K562 (cell line): ENCODE measurements at places on chromosomes 1 and 21. TPM values are rescaled to one million over a fixed set of nuclear protein-coding genes. Genes with fewer than 3 reads are reported as not detected.

DNA sequence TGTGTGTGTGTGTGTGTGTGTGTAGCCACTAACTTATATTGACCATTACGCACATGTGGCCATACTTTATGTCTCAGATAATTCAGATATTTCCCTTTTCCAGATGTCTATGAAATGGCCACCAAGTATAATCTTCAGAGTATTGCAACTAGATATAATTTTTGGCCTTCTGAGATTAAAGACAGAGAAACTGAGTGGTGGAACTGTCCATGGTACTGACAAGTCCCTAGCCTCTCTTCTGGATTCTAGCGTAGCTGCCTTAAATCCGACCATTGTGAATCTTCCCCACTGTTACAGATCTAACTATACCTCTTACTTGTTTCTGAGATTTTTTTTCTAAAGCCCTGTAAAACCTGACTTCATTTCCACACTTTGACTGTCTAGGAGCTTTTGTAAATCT is 100.0 kb upstream of the SERTAD4 start:
- peak; percentile 32 for DNase-seq
- no peaks in the 10 kb centered on the region for H3K4me1 ChIP-seq
- H3K4me3 ChIP-seq, result no peak overlapping the region
- H3K27ac ChIP-seq, result no peak overlapping the region
- no peaks in the 10 kb centered on the region for H3K27me3 ChIP-seq
- H3K36me3 ChIP-seq, result no peaks in the 10 kb centered on the region

DNA sequence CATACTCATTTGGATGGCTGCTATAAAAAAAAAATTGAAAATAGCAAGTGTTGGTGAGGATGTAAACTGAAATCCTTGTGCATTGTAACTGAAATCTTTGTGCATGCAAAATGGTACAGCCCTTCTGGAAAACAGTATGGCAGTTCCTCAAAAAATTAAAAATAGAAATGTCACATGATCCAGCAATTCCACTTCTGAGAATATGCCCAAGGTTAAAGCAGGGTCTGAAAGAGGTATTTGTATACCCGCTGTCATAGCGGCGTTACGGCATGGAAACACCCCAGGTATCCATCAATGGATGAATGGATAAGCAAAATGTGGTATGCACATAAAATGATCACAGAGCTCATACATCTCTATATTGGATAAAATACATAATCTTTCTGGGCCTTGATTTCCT is 116.7 kb downstream of the RUSC1 start:
- no peak overlapping the region for H3K27ac ChIP-seq
- peaks cover 9% of the 10 kb centered on the region for H3K4me1 ChIP-seq
- H3K36me3 ChIP-seq, result peaks cover 36% of the 10 kb centered on the region

DNA sequence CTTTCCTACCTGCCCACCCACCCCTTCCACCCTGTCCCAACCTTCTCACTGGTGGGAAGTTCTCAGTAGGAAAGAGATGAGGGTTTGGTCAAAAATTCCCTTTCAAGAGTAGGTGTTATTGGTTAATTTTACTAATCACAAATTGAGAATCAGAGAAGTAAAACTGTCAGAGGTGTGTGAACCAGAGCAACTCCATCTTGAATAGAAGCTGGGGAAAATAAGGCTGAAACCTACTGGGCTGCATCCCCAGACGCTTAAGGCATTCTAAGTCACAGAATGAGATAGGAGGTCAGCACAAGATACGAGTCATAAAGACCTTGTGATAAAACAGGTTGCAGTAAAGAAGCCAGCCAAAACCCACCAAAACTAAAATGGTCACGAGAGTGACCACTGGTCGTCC is 11.5 kb downstream of the PLA2G2D start:
- no peak overlapping the region for H3K4me3 ChIP-seq
- no peaks in the 10 kb centered on the region for H3K4me1 ChIP-seq
- DNase-seq, result no peak
- no peak overlapping the region for H3K27ac ChIP-seq

DNA sequence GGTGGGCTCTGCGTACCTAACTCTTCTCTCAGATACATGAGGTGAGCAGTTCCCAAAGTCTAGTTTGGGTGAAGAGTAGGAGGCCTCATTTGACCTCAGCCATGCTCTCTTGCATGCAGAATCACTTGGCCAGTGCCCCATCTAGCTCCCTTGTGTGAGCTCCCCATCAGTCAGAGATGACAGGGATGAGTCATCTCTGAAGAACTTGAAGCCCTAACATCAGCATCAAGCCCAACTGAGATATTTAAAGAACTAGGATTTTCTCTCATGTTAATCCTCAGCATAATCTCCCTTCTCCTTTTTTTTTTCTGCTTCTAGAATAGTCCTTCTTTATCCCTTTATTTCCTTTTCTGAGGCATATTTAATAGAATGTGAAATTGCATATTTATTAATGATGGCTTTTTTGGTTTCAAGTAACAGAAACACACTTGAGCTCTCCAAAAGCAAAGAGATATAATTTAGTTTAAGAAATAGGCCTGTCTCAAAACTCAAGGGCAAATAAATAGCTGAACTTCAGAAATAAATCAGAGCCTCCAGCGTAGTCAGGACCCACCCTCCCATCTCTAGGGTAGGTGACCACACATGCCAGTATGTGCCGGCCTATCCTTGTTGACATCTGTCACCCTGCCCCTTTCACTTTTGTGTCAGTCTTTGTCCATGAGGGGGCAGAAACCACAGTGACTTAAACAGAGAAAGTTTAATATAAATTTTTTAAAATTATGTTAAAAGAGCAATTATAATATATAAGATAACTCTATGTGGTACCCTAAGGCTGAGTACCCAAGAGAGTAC is 112.3 kb downstream of the TSEN15 start:
- H3K27ac ChIP-seq, result no peak overlapping the region
- no peaks in the 10 kb centered on the region for H3K27me3 ChIP-seq
- H3K4me3 ChIP-seq, result no peak overlapping the region
- H3K36me3 ChIP-seq, result no peaks in the 10 kb centered on the region
- DNase-seq, result no peak

DNA sequence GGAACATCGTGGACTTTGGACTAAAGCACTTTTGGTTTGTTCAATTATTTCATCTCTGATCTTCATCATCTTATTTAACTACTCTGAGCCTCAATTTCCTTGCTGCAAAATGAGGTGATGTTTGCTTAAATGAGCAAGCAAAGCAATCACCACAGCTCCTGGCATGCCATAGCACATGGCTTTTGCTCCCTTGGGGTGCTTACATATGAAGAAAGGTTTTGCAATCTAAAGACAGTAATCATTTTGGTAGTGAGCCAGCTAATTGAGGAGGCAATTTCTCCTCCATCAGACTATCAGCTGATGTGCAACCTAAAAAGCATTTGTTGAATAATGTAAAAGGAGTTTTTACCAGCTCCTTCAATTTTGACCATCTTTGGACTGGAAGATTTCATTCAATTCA is 68.8 kb upstream of the KCNJ15 start:
- no peaks in the 10 kb centered on the region for H3K4me1 ChIP-seq
- H3K4me3 ChIP-seq, result no peak overlapping the region
- no peak for DNase-seq
- 0 out of 2 replicates have a peak, but pooled peaks cover 4% of the 10 kb centered on the region for H3K27me3 ChIP-seq

The GPN2 gene
- total RNA-seq, result 58.8 and 59.0 TPM in 2 replicates

DNA sequence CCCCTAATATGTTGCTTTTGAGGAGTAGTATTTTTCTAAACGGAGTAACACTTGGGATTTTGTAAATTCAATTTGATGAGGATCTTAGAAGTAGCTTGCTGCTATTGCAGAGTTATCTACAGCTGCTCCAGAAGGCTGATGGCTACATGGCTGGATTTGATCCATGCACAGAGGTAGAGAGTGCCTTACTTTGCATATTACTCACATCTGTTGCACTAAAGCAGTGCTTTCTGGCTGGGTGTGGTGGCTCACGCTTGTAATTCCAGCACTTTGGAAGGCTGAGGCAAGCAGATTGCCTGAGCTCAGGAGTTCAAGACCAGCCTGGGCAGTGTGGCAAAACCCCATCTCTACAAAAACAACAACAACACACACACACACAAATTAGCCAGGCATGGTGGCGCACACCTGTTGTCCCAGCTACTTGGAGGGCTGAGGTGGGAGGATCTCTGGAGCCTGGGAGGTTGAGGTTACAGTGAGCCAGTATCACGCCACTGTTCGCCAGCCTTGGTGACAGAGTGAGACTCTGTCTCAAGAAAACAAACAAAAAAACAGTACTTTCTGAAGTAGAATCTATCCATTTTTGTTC is 24.6 kb downstream of the RALGPS2 start:
- no peak overlapping the region for H3K27ac ChIP-seq
- H3K4me3 ChIP-seq, result no peak overlapping the region
- H3K4me1 ChIP-seq, result no peaks in the 10 kb centered on the region
- H3K27me3 ChIP-seq, result peaks cover 2% of the 10 kb centered on the region; the same call in 2 of the 3 replicates
- H3K36me3 ChIP-seq, result no peaks in the 10 kb centered on the region

The CFHR3 gene
- 0.16 and 0.47 TPM in 2 replicates for total RNA-seq

- peak overlapping the region; percentile 90 for H3K4me3 ChIP-seq
- peaks cover 27% of the 10 kb centered on the region; the same call in 2 of the 3 replicates for H3K4me1 ChIP-seq
- H3K27me3 ChIP-seq, result no peaks in the 10 kb centered on the region
- peak overlapping the region; percentile 96 for H3K27ac ChIP-seq
- DNase-seq, result no peak
Measured at GRCh38 chr1:161177936-161178244, 583 bp upstream of the B4GALT3 start.

The SERPINC1 gene
- total RNA-seq, result 0.62 and 1.1 TPM in 2 replicates

The SNRPE gene
- 442 and 541 TPM in 2 replicates for total RNA-seq

The OSCP1 gene
- total RNA-seq, result not detected in 2 replicates

DNA sequence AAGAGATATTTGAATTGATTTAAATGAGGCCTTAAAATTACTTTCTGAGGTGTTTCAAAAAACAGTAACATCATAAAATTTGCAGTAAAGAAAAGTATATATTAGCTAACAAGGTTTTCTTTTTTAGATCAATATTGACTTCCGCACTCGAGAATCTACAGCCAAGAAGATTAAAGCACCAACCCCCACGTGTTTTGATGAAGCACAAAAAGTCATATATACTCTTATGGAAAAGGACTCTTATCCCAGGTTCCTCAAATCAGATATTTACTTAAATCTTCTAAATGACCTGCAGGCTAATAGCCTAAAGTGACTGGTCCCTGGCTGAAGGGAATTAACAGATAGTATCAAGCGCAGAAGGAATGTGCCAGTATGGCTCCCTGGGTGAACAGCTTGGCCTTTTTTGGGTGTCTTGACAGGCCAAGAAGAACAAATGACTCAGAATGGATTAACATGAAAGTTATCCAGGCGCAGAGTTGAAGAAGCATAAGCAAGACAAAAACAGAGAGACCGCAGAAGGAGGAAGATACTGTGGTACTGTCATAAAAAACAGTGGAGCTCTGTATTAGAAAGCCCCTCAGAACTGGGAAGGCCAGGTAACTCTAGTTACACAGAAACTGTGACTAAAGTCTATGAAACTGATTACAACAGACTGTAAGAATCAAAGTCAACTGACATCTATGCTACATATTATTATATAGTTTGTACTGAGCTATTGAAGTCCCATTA is 3.6 kb downstream of the RGS1 start:
- DNase-seq, result no peak
- H3K4me1 ChIP-seq, result no peaks in the 10 kb centered on the region
- no peak overlapping the region for H3K27ac ChIP-seq
- H3K4me3 ChIP-seq, result no peak overlapping the region

GRCh38 chr1:94928293-94928939 is 1.5 kb upstream of the CNN3 start:
- H3K36me3 ChIP-seq, result no peaks in the 10 kb centered on the region
- no peak overlapping the region for H3K4me3 ChIP-seq
- no peak for DNase-seq
- peaks cover 34% of the 10 kb centered on the region for H3K27me3 ChIP-seq
- H3K27ac ChIP-seq, result no peak overlapping the region

GRCh38 chr1:17713993-17714392 is 41.1 kb upstream of the ACTL8 start:
- H3K4me3 ChIP-seq, result no peak overlapping the region
- no peaks in the 10 kb centered on the region for H3K36me3 ChIP-seq
- no peak overlapping the region for H3K27ac ChIP-seq
- no peak for DNase-seq
- H3K4me1 ChIP-seq, result no peaks in the 10 kb centered on the region

- H3K27ac ChIP-seq, result peak overlapping the region; percentile 1; the same call in 1 of the 3 replicates
- peaks cover 8% of the 10 kb centered on the region; the same call in 1 of the 3 replicates for H3K27me3 ChIP-seq
- no peak overlapping the region for H3K4me3 ChIP-seq
- no peak for DNase-seq
Measured at GRCh38 chr1:156925154-156926010, 5.0 kb downstream of the LRRC71 start.

DNA sequence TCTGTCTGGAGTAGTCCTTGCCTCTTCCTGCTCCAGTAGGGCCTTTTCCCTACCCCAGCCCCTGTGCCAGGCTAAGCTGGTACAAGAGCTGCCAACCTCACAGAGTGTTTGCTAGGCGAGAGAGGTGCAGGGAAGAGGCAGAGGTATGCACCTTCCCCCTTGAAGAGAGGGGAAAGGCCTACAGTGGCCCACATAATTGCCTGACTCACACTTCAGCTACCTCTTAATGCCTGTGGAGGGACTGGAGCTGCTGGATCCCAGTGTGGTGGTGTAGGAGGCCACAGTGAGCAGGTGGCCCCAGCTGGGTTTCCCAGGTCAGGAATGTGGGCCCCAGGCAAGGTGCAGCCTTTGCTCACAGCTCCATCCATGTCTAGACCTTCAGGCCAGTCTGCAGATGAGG is 3.3 kb upstream of the CCDC28B start:
- peak overlapping the region; percentile 7; the same call in 1 of the 3 replicates for H3K27ac ChIP-seq
- no peaks in the 10 kb centered on the region for H3K27me3 ChIP-seq
- peaks cover 11% of the 10 kb centered on the region for H3K4me1 ChIP-seq
- H3K36me3 ChIP-seq, result peaks cover 65% of the 10 kb centered on the region

- DNase-seq, result no peak
- H3K36me3 ChIP-seq, result no peaks in the 10 kb centered on the region
Measured at GRCh38 chr1:213669512-213669911, 318.3 kb upstream of the PROX1 start.

GRCh38 chr21:28220680-28221079 is 772.0 kb downstream of the LTN1 start:
- no peaks in the 10 kb centered on the region for H3K36me3 ChIP-seq
- H3K4me3 ChIP-seq, result no peak overlapping the region
- DNase-seq, result no peak
- H3K4me1 ChIP-seq, result no peaks in the 10 kb centered on the region

The INAVA gene
- total RNA-seq, result 0.09 TPM in 1 of 2 replicates, not detected in the other

DNA sequence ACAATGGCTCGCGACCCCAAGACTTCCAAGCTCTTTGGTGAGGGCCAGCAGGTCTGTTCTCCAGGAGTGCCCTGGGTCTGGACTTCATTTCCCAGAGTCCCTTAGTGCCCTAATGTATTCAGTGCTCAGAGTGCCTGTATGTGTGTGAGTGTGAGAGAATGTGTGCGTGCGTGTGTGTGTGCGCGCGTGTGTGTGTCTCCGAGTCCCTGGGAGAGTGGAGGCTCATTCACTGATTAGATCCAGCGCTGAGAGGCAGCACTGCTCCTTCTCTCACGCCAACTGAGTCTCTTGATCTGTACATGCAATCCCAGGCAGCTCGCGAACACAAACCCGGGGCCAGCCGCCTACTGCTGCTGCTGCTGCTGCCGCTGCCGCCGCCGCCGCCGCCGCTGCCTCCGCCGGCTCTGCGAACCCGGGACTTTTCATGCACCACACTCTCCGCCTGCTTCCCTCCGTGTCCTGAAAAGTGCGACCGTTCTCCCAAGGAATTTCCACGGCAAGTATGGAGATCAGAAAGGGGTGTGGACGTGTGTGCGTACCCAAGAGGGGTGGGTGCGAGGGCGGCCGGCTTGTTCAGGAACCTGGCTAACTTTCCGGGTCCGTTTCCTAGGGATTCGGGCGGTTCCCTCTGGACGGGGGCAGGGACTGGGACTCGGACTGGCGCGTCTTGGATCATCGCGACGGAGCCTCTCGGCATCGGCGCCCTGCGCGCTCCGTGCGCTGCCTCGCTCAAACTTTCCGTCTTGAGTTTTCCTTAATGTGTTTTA is at the start of gene RNF220:
Gene RNF220, plus strand, starts transcription at position 225 of the 767 bp plus-strand sequence.
- no peak within 1 kb of the TSS for H3K27ac ChIP-seq
- H3K4me3 ChIP-seq, result no peak within 1 kb of the TSS; the same call in 1 of the 2 replicates
- H3K27me3 ChIP-seq, result peaks cover 49% of the 10 kb centered on the region
- H3K4me1 ChIP-seq, result no peaks in the 10 kb centered on the region
- DNase-seq, result no peak
